ENCODE measurements at places on chromosomes 6 and 20.

GRCh38 chr6:127118298-127119101 lies at the start of gene RSPO3:
RSPO3 (plus strand) TSS chr6:127118671; CDS start chr6:127119193, 522 bp downstream.
- no peak for DNase-seq

DNA sequence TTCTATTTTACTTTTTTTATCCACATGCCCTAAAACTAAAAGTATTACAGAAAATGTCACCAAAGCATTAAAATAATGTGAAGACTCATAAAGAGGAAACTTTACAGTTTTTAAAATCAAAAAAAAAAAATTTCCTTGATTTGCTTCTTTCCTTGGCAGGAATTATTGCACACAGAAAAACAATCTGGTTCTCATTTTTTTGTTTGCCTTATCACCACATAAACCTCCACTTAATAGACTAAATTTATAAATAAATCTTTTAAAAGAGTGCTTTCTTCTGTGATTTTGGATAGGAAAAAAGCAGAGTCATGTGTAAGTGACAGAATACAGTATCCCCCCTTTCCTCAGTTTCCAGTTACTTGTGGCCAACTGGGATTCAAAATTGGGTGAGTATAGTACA lies 695.1 kb upstream of the CITED2 start:
- DNase-seq, result no peak

GRCh38 chr6:26394289-26394688 lies 7.8 kb upstream of the BTN3A1 start:
- DNase-seq, result no peak

GRCh38 chr6:25181923-25182322 lies 97.3 kb upstream of the CARMIL1 start:
- DNase-seq, result no peak

GRCh38 chr20:57795977-57796560 lies 86.3 kb upstream of the PMEPA1 start:
- no peak for DNase-seq

All from CD4-positive, alpha-beta T cell treated with Interleukin-6 at 100 ng/mL for 8 hours (primary cell).